Stimulated activated CD4-positive, alpha-beta T cell treated with anti-CD3 and anti-CD28 coated beads, Interleukin-12 subunit alpha, Interleukin-12 subunit beta, amount 100 ng/mL, for 4 hours (primary cell): ENCODE measurements at places on chromosomes 7 and 10.

DNA sequence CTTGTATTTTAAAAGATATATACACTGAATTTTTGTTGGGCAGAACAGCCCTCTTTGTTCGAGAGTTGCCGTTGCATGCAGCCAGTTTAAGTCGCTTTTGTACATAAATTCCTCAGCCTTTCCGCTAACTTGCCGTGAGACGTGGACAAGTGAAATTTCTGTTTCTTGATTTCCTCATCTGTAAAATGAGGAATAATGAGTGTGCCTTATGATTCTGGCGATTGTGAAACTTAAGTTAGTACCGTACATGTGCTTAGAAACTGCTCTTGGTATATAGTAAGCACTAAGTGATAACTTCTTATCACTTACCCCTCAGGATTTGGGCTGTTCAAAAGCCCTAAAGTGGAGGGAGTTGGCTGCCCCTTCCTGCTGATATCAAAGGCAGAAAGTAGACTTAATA lies 1.4 kb downstream of the CCNJ start:
- DNase-seq, result no peak

GRCh38 chr7:138358850-138359341 lies 101.2 kb upstream of the TRIM24 start:
- no peak for DNase-seq

- no peak for DNase-seq
These were observed 63.0 kb downstream of the HOXA1 start for GRCh38 chr7:27032839-27033238.

DNA sequence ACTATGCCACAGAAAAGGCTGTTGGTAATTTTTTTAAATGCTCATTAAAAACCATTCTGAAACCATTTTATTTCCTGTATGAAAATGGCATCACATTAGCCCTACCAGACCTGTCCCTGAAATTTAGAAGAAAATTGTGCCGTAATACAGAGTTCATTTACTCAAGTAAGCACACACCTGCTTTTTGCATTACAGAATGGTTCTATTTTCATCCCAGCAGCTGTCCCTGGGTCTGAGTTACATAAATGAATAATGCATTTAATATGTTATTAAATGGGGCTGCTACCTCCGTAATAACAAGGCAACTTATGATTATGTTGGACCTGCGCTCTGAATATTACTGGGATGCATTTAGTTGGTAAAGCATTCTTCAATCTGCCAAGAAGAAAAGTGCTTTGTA lies 508.9 kb downstream of the SORCS1 start:
- no peak for DNase-seq

DNA sequence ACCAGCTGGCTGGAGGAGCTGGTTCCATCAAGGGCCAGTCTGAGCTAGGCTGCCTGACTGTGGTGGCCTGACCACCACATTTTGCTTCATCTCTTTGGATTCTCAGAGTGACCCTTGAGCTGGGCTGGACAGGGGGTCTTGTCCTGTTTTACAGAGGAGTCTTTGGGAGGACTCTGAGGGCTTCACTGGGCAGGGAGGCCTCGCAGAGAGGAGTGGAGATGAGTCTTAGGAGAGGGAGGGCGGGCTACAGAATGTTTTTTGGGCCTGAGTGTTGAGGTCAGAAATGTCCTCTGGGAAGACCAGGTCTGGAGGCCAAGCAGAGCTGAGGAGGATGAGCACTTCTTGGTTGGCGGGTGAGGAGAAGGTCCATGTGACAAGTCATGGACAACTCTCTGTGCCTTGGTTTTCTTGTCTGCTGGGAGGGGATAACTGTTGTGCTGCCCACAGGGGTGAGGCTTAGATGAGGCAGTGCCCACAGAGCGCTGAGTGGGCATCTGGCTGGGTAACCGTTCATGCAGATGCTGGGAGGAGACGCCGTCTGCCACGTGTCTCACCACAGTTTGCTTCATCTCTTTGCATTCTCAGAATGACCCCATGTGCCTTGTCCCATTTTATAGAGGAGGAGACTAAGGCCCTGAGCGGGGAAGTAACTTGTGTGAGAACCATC lies 9.4 kb downstream of the TSPAN15 start:
- DNase-seq, result no peak

- DNase-seq, result no peak
These were observed 394.7 kb upstream of the AKR1E2 start for GRCh38 chr10:4431114-4431863.

DNA sequence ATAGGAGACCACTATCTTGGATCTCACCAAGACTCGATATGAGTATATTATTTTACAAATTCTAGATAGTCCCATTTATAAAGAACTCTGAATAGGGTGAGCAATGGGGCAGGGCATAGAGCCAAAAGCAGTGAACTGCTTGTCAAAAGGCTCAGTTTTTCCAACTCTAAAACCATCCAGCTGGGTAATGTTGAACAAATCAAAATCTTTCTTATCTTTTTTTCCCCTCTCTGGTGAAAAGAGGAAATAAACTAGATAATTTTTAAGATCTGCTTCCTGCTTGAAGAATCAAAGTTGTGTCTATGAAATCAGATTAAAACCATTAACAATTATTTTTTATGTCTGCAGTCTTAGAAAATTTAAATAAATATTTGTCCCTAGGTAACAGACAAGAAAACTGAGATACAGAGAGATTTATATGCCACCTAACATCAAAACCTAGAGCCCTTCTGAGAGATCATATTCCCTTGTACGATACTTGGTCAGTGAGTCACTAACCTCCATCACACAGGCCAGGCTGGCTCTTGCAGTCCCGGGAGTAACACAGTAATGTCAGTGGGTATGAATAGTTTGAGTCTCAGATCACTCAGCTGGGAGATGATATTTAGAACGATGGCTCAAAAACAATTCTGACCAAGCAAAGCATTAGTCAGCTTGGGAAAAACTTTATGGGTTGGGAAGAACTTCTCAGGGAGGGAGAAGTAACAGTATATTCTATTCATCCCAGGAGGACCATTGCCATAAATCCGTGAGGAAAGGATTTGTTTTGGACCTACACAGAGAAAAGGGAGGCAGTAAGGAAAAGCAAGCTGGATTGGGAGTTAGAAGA lies 178.8 kb downstream of the REEP3 start:
- DNase-seq, result no peak

- no peak for DNase-seq
These were observed 21.5 kb upstream of the C10orf105 start for GRCh38 chr10:71741029-71741428.

DNA sequence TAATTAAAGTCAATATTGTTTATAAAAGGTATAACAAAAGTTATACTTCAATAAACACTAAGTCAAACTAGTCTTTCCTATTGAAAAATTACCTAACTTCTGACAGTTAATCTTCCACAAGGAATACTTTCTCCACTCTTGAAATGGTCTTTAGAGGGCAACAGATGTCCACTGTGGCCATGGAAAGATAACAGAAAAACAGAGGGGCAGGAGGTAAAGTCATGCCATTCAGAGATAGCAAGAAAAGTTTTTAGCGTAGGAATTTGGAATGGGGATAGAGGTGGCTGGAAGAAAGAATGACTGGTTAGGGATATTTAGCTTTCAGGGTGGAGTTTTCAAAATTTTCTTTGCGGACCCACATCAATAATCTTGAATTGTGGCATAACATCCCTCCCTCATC lies 34.7 kb downstream of the HYCC1 start:
- DNase-seq, result no peak

- no peak for DNase-seq
These were observed 27.8 kb upstream of the WDFY4 start for GRCh38 chr10:48656914-48657305.

- DNase-seq, result no peak
These were observed 31.5 kb upstream of the SH2D4B start for GRCh38 chr10:80506189-80506575.

DNA sequence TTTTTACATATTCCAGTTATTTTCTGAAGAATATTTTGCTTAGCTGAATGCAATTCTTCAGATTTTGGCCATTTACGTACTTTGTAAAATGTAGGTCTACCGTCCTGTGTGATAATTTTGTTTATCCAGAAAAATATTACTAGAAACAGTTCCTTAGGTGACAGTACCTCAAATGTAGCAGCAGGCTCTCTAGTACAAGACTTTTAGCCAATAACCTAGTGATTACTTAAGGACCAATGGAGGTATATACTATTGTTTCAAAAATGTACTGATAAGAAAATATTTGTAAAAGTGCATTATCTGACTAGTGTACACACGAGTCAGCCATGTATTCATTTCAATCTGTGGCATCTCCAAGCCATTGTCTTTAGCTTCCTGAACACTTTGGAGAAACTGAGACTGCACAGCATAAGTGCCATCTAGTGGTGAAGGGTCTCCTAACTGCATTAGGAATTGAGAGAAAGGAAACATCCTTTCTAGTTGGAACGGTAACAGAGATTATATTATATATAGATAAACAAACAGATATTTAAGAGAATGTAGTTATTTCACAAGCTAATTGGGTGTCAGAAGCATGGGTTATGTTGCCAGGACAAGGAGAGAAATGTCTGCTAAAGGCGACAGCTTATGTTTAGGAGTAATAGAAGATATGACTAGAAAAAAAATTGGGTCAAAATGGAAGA lies 23.7 kb downstream of the RTKN2 start:
- DNase-seq, result no peak

- no peak for DNase-seq
These were observed 83.4 kb downstream of the ZRANB1 start for GRCh38 chr10:125025341-125025740.

DNA sequence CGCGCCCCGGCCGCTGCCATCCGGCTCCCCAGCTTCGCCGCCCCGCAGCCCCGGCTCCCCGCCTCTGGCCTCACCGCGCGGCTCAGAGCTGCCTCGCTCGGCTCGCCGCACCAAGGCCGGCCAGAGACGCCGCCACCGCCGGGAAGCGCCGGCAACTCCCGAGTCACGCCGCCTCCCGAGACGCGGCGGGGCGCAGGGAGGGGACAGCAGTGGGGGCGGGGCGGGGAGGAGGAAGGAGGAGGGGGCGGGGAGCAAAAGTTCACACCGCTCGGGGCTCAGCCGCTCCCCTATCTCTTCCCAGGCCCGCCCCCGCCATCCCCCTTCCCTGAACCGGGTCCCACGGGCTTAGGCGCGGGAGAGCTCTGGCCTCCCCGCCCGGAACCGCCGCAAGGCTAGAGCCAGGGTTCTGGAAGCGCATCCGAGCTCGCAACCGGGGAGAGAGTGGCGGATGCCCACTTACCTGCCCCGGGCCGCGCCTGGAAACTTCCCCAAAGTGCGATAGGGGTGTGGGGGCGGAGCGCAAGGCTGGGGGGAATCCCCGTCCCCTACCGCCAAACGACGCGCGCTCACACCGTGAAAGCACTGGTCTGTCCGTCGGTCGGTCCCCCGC lies 1.0 kb downstream of the CHST15 start:
- no peak for DNase-seq

DNA sequence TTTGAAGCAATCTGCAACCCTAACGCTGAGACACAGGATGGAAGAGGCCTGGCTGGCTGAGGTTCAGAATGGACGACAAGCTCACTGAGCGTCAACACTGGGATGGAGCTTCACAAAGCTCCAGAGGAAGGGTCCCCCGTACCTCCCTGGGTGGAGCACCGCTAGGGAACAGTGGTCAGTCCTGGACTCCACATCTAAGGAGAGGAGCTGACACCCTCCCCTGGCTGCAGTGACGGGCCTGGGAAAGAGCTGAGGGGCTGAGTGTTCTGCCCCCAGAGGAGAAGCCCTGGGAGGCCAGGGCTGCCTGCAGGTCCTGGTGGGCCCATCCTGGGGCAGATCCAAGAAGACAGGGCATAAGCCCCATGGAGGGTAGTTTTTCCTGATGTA lies 146.2 kb downstream of the ARHGAP22 start:
- no peak for DNase-seq

DNA sequence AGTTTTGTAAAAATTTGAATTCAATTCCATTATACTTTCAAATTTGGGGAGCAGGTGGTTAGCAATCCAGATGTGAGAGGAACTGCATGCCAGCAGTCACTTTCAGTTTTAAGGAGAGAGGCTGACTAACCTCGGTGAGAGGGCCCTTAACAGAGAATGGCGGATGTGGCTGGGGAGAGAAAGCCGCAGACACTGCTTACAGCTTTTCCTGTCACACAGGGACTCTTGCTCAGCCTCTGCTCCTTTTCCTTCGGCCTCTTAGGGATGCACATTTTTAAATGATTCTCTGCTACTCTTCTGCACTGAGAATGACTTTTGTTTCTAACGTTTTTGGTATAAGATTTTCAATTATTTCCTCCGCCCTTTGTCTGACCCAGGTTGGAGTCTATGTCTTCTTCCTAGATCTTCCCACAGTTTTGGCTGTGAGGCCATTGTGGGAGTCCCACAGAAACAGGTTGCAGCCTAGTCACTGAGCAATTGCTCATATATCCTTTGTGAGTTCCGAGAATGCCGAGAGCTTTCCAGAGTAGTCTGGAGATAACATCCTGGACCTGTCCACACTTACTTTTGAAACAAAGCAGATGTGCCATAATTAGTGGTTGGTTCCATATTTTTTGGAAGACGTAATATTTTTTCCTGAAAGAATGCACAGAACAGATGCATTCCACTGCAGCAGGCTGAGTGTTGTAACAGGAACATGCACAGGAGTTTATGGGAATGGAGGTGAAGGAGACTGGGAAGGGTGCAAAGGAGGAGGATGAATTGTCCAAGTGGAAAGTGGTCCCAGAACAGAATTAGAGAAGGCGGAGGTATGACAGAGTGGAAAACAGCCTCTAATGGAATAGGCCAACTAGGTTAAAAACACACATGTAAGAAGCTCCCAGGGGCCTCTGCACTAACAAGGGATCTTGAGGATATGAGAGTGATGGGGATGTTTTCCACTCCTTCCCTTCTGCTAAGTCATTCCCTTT lies 168.0 kb upstream of the ZNF32 start:
- DNase-seq, result peak; percentile 50

DNA sequence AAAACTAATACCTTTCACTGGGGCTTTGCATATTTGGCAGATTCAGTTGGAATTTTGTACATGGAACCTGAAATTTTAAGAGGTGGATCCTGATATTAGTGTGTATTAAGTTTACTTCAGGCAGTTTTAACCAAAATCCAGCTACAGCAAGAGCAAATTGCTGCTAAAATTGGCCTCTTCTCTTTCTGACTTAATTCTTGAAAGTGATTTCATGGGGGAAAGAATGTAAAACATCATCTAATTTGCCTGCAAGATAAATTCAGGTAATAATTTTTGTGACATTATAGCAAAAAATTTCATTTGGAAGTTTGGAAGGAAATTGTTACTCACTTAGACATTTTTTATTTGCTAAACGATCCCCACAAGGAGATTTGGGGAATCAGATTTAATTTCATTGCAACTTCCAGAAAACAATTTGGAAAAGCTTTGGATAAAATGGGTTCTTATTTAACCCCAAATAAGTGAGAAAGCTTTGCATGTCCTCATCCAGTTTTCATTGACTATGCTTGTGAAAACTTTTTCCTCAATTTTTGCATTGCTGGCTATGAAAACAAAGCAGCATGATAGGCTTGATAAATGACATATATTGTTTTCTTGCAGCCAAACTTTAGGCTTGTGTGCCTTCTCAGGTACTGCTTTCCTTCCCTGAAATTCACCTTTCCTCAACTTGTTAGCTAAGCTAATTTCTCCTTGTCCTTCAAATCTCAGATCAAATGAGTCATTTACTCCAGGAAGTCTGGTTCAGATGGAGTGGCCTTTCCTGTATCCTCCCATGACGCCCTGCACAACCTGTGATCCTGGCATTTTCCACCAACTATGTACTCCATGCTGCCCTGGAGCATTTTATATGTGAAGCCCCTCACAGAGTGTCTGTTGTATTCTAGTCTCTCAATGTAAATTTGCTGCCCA lies 27.4 kb upstream of the ZNF438 start:
- DNase-seq, result no peak

GRCh38 chr7:30411897-30412296 lies 66.7 kb downstream of the NOD1 start:
- no peak for DNase-seq
